ENCODE measurements at places on chromosomes 12 and 14.

DNA sequence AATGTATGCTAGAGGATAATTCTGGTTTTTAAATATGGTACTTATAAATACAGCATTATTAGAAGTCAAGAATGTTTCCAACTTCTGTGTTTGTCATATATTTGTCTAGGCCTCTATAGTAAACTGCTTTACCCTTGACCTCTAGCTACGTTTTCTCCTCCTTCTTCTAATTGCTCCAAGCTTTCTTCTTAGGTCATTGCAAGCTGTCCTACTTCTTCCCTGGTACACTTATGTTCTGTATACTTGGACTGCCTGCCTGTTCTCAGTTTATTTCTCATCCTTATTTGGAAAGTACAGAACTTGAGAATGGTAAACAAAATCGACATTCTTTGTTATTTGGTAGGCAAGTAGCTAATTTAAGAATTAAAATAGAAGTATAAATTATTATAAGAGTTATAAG lies 23.9 kb upstream of the ATP2B1 start:
- DNase-seq, result no peak

- no peak for DNase-seq
These were observed 219.9 kb upstream of the ATXN7L3B start for GRCh38 chr12:74317741-74318140.

DNA sequence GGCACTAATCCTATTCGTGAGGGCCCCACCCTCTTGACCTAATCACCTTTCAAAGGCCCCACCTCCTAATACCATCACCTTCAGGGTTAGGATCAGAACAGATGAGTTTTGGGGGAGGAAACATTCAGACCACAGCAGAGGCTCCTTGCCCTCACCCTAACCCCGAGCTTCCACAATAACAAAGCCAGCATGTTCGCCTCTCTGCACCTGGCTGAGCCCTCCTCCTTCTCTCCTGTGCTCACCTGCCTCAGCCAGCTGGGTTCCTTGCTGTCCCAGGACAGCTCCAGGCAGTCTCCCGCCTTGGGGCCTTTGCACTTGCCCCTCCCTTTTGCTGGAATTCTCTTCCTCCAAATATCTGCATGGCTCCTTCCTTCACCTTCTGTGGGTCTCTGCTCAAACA lies 9.7 kb upstream of the RAN start:
- DNase-seq, result no peak

GRCh38 chr14:73250781-73251500 lies 13.6 kb downstream of the PAPLN start:
- DNase-seq, result no peak

DNA sequence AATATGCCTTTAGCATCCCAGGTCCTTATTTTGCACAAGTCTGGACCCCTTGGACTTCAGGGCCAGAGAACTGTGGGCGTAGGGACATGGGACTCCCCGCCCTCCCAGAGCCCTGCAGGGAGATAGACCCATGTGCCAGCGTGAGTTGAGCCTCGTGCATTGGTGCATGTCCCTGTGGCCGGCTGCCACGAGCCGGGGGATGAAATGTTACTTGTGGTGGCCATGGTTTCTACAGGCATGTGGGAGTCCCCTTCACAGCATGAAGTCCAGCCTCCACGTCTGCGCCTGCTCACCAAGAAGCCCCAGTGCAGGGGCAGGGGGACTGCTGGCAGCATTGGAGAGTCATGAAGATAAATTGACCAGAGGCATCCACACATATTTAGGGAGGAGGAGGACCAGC lies 470.0 kb downstream of the BCL11B start:
- DNase-seq, result no peak

DNA sequence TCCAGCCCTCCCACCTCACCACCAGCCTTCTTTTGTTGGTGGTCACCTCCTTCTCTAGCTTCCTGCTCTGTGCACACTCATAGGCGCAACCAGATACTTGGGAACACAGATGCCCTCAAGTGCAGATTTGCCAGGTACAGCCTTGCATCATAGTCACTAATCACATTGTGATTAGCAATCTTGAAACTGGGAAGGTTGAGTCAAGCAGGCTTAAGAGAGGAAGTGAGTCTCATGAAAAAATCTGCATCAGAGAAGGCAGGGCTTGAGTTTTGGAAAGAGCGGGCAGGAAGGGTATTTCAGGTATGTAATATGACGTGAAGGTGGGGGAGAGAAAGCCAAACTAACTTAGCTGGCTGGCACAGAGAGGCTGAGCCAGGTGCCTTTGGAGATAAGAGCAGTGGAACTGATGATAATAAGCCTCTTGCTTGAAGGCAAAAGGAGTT lies 2.7 kb upstream of the RABGGTA start:
- DNase-seq, result no peak

GRCh38 chr12:122668268-122668667 lies 34.9 kb downstream of the HCAR2 start:
- DNase-seq, result no peak

- DNase-seq, result no peak
These were observed 47.1 kb upstream of the KICS2 start for GRCh38 chr12:64269161-64269560.

DNA sequence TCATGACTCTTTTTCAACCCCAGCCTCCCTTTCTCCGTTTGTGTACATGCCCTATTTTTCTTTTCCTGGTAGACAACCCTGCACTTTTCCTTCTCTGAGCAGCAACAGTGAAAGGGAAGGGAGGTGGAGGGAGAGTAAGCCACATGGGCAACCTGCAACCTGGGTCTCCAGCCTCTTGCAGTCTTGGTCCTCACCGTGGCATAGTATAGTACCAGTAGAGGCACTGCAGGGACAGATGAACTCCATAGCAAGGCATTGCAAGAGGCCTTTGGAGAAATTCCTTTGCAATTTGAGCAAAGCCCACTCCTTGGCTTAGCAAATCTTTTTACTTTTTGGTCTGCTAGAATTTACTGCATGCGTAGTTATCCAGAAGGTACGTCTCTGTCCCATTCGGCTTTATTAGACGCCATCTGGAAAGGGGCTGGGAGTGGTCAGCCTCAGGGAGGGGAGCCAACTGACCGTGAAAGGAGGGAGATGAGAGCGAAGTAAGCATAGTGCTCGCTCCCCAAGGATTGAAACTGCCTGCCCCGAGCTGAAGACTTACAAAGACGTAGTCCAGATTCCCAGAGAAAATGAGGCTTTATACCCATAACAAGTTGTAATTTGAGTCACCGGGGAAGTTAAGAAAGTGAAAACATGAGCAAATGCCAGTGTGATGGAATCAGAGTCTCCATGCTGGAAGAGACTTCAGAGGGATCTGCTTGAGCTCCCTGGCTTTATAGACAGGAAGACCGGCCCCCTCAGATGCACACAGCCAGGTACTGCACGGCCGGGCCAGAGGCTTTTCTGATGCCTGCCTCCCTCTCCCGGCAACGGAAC lies 332.0 kb downstream of the CACNA1C start:
- peak; percentile 86 for DNase-seq

- no peak for DNase-seq
These were observed 94.8 kb downstream of the LRRC74A start for GRCh38 chr14:76921088-76921399.

DNA sequence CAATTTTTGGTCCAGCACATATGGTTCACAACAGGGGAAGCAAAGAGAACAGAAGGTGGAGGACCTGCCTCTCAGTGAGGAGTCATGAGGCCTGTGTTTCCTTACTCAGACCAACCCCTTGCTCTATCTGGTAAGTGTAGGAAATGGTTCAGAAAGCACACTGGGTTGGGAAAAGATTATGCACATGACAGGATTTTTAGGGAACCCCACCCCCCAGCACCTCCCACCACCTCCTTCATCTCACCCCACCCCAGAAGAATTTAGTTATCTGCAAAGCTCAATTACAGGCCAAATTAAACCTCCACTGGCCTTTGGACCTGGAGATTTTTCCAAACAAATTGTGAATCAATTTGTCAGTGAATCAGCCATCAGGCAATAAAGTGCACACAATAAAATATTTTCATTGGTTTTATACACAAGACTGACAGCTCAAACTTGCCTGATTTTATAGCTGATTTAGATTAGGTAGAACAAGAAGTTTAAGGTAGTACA lies 132.8 kb downstream of the DACT1 start:
- no peak for DNase-seq

DNA sequence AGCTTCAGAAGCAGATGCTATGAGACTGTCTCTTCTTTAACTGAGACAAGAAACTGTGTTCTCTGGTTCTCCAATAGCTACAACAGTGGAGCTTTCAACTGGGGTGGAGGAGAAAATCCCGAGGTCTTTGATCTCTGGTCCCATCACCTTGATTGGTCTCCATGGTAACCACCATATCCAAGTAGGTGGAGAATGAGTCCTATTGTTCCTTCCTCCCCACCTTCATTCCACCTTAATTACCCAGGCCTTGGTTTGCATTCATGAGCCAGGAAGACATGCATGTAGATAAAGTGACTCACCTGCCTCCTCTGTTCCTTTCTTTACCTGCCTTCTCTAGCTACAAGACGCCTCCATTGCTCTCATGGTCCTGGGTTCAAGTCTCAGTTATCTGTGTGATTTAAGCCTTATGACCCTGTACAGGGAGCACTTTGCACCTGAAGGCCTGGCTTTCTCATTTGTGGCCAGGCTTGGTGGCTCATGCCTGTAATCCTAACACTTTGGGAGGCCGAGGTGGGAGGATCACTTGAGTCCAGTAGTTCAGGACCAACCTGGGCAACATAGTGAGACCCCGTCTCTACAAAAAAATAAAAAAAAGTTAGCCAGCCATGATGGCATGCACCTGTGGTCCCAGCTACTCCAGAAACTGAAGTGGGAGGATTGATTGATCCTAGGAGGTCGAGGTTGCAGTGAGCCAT lies 157.7 kb upstream of the TBX3 start:
- no peak for DNase-seq

GRCh38 chr12:45234139-45234865 lies 18.4 kb downstream of the ANO6 start:
- peak; percentile 98 for DNase-seq

DNA sequence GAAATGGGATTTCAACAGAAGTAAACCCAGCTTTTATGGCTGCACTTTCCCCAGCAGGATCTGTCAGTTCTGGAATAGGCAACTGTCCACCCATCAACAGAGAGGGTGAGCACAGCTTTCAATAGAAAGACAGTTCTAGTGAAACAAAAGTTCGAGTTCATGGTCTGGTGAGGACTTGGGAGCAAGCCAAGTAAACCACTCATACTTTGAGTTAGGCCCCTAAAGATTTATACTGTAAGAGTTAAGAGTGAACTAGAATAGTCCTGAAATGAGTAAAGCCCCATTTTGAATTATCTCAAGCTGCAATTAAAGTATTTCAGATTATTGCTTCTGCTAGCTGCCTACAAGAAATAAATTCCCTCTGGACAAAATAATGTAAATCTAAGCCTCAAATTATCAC lies 82.6 kb downstream of the METTL25 start:
- no peak for DNase-seq

- DNase-seq, result no peak
These were observed 6.0 kb downstream of the CCDC60 start for GRCh38 chr12:119340578-119340977.

- peak; percentile 89 for DNase-seq
These were observed 25.9 kb downstream of the SUDS3 start for GRCh38 chr12:118402251-118402650.

DNA sequence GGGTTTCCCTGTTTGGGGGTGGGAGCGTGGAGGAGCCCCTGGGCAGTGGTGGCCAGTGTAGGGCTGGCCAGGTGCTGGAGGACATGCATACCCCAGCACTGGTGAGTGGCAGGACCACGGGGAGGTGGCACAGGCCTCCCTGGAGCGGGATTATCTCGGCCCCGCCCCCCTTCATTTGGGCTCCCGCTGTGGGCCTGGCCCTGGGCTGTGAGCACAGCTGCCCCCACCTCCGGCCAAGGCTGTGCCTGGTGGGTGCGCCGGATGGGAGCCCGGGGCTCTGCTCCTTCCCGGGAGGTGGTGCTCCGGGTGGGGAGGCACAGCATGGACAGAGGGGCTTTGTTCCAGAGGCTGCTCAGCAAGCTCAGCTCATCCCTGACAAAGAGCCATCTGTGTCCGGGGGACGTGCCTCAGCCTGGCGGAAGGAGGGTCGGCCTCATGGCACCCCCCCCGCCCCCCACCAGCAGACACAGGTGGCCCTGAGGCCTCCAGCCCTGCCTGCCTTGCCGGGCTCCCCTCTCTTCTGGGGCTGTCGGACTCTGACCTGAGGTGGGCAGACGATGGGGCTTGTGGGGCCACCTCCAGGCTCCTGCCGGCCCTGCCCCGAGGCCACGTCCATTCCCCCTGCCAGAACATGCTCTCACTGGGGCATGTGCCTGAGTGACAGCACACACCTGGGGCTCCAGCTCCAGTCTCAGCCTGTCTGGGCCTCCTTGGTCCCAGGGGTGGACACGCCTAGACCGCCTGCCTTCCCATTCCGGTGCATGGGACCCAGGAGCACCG lies 8.4 kb downstream of the TEDC1 start:
- DNase-seq, result no peak

DNA sequence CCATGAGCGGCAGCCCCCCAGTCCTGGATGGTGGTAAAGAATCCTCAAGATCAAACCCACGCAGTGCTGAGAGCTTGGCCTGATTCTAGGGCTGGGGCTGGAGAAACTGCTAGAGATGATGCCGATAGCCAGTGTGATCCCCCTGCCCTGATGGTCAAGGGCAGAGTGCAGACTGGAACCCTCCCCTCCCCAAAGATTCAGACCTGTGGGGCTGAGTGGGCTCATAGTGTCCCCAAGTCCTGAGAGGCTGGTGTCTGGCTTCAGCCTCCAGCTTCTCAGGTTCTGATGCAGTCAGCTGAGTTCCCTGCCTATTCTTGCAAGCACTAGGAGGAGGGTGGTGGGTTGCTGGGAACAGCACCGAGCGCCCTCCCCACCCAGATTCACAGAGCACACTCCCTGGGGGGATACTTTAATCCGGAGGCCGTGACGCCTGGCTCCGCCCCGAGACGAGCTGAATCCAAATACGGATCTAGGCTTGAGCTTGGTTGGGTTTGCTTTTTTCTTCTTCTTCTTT lies 11.9 kb downstream of the RHOF start:
- no peak for DNase-seq

DNA sequence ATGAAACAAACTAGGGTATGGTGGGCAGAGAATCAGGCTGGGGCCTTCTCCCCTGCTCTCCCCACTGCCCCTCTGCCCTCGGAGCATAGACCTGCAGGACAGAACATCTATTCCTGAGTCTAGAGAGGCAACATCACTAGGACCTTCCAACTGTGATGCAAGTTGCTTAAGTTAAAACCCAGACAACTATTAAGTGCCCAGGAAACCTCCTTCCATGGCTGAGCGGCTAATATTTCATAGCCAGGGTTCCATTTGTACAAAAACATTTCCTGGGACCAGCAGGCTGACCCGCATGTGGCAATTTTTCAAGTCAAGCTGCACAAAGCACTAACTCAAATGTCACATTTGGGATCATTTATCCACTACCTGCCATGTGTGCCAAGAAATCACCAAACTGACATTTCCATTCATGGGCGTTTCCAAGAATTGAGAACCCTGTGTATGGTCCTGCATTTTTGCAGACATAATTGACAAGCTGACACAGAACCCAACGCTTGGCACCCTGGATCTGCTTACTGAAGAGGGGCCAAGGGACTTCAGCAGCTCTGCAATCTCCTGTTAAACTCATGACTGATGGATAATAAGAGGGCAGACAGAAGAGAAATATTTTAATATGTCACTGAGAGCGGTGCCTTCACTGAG lies 32.7 kb downstream of the NT5DC3 start:
- DNase-seq, result no peak

GRCh38 chr12:53803194-53803593 lies 51.4 kb upstream of the CISTR start:
- DNase-seq, result no peak

Measured in stromal cell of bone marrow (primary cell).